ENCODE measurements at places on chromosomes 7 and 10.
A peak's percentile ranks its signal among the peaks of the same experiment; 100 is the strongest.

DNA sequence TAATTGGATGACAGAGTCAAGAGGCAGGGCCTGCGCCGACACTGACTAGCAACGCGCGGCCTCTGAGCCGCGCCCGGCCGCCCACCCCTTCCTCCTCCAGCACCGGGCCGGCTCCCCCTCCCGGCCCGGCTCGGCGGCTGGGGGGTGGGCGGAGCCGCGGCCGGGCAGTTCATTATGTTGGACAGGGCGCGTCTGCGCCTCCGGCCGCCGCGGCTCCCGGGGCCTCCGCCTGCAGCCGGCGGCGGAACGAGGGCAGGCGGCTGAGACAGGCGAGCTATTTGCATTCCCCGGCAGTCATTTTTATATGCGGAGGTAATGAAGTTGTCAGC is 106.7 kb downstream of the SNX10 start:
- peak; percentile 80 for DNase-seq

DNA sequence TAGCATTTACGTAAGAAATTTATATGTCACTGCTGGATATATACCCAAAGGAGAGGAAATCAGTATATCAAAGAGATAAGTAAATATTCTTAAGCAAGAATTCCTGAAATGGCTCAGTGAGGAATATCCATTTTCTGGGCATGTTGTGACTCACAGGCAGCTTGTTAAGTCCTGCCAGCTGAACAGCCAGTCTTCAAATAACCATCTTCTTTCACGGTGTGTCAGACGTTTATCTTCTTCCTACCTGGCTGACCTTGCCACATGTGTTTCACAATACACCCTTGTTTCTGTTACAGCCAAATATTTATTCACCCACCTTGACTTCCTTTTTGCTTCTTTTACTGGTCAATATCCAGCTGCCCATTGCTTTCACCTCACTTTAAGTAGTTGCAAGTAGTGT is 648.1 kb downstream of the ANKRD7 start:
- no peak for DNase-seq

DNA sequence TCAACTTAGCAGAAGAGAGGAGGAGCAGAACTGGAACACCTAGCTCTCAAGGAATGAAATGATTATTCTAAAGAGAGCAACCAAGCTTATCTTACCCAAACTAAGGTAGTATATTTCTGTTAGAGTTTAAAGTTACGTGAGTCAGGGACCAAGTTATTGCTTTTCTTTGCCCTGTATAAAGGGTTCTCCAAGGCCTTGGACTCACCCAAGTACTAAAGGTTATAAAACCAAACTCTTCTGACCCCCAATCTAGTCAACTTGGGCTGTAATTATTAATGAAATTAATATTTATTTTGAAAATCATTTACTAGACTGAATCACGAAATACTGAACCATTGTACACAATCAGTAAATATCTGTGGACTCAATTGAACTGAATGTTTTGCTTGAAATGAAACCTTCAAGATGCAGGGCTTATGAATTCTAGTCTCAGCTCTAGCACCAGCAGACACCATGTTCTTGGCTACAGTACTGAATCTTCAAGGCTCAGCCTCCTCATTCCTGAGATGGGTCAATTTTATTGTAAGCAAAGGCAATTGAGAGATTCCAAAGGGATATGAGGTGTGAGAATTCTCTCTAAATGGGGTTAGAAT is 1.8 kb upstream of the CYP2C19 start:
- DNase-seq, result no peak

- DNase-seq, result no peak
Measured at GRCh38 chr7:31478721-31479120, 35.2 kb upstream of the ITPRID1 start.

DNA sequence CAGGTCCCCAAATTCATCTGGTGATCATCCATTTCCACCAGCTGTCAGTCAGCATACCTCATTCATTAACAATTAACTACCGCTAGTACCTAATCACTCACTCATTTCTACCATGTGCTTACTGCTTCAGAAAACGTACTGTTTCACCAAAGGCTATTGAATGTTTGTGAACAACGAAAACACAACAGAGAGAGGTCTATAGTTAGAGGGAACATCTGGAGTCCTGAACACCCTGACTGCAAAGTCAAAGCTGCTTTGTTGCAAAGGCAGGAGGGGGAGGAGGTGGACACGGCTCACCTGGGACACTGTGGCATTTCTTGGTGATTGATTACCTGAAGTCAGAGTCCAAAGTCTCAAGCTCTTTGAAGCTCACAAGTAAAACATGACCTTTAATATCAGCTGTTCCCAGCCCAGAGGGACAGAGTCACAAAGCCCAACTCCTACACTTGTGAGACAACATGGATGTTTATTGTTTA is 342.3 kb upstream of the ADARB2 start:
- no peak for DNase-seq

GRCh38 chr7:117190746-117191435 is 132.0 kb downstream of the WNT2 start:
- DNase-seq, result no peak

DNA sequence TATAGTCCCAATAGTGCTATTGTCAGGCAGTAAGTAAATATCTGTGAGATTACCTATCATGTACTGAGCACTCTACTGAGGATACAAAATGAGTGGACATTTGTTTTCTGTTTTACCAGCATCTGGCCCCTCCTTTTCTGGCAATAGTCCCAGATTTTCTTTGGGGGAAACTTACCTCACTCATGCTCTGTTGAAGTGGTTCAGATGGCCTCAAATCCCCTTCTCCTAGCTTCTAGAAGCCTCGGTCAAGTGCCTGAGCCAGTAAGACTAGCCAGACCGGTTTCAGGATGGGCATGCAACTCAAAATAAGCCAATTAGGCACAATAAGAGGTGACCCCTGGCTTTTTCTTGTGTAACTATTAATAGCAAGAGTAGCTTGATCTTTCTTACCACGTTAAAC is 19.7 kb downstream of the TRDMT1 start:
- no peak for DNase-seq

DNA sequence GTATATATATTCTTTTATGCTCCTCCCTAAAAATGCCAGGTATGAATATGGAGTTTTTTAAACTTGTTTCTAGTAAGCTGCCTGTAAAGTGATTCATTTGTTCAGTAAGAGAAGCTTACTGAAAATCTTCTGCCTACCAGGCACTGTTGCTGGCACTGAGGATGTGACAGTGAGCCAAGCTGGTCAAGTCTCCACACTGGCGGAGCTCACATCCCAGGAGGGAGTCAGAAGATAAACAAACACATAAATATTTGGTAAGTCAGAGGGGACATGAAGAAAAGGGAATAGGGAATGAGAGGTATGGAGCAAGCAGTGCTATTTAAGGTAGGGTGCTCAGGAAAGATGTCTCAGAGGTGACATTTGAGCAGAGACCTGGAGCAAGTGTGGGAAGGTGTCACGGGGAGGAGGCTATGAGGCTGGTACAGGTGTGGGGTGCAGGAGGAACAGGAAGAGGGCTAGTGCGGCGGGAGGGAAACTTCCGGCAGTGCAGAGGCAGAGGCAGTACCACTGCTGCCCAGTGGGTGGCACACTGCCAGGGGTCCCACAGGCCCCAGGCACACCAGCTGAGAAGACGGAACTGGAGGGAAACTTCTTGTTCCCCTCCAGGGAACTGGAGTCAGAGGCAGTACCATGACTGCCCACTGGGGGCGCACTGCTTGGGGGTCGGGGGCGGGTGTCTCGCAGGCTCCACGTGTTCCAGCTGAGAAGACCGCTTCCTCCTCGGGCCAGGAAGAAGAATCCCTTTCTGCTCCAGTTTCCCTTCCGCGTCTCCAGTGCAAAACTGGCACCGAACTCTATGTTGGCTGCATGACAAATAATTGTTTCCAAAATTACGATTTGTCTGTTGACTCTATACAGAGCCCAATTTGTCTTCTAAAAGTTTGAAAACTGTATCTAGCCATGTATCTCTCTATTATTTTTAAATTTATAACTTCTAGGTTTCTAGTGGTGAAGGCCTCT is 161.0 kb downstream of the TEX36 start:
- no peak for DNase-seq

DNA sequence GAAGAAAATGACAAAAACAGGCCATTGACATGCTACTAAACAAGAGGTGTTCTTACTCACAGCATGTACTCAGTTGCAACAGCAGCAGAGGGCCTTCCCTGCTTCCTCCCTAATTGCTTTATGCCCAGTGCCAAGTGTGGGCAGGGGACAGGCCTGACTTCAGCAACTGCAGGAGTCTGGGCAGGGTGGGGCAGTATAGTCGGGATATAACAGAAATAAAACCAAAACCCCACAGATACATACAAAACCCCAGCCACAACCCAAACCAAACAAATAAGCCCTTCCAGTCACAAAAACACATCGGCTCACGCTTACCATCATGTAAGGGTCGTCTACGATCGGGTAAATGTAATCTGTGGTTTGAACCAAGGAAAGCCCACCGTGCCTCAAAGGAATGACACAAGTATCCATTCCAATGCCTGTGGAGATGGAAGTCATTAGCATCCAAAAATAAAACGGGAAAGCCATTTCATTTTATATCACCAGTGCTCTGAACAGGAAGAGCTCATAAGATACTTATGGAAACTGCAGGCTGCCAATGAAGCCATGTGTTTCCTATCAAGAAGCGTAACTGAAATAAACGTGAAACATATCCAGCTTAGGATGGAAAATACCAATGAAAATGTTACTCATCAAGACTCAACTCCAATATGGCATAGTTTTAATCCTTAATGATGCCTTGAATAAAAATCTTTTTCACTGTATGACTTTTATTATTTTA is 9.5 kb downstream of the SEPHS1 start:
- DNase-seq, result peak; percentile 37

GRCh38 chr7:120709972-120710320 is 148.0 kb downstream of the TSPAN12 start:
- no peak for DNase-seq

- no peak for DNase-seq
Measured at GRCh38 chr7:15508258-15508657, 53.6 kb downstream of the AGMO start.

DNA sequence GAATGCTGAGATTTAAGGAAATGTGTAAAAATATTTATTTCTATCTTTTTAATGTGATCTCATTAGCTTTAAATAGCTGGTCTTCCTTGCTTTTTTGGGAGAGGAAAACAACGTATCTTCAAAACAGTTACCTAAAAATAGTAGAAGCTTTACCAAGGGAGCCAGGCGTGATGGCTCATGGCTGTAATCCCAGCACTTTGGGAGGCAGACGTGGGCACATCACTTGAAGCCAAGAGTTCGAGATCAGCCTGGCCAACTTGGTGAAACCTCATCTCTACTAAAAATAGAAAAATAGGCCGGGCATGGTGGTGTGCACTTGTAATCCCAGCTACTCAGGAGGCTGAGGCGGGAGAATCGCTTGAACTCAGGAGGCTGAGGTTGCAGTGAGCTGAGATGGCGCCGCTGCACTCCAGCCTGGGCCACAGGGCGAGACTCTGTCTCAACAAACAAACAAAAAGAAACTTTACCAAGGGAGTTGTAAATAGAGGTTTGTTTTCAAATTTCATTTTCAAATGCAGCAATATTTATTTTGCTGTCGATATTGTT is 48.4 kb upstream of the ITGB1 start:
- DNase-seq, result no peak

DNA sequence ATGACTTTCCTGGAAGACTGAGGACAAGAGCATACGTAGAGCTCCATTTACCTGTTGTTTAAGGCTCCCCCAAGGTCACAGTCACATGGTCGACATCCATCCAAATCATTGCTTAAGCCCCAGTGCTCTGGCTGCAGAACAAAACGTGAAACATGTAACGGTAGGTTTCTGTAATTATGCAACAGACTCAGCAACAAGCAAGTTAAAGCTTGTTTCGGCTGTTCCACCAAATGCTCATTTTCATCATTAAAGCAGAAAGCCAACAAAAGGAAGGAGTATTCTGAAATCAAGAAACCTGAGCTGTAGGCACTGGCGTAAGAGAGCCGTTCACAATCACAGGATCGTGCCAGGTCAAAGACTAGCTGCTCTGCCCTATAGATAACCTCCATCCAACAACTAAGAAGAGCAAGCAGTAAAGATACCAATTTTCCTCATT is 30.0 kb downstream of the LAMB1 start:
- DNase-seq, result no peak

DNA sequence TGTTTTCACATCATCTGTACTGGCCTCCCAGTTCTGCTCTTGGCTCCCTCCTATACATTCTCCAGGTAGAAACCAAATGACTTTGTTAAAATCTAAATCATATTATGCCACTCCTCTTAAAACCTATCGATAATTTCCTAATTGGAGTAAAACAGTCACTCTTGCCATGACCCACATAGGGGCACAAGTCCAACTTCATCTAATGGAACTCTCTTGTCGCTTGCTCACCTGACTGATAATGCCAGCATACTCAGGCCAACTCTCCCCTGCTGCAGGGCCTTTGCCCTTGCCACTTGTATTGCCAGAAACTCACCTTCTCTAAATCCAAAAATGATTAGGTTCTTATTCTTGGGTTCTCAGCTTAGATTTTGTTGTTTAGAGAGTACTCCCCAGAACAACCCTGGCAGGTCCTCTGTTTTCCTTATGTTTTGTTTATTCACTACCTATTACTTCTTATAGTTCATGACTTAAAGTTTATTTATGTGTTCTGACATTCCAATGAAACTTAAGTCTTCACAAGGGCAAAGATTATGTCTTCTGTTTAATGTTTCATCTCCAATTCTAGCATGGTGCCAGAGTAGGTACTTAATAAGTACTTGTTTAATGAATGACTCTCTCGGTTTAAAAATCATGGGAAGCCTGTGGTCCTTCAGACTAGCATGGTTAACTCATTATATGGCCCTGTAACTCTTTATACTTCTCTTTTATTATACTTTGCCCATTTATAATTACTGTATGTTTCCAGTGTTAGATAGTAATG is 345.9 kb upstream of the SMIM30 start:
- no peak for DNase-seq

DNA sequence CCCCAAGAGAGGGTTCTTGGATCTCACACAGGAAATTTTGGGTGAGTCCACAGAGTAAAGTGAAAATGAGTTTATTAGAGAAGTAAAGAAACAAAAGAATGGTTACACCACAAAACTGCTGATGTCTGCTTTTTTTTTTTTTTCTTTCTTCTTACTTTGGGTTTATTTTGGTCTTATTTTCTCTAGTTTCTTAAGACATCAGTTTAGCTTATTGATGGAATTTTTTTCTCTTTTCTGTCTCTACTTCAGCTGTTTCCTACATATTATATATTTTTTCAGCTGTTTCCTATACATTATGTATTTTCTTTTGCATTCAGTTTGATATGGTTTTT is 166.4 kb downstream of the CCSER2 start:
- no peak for DNase-seq

DNA sequence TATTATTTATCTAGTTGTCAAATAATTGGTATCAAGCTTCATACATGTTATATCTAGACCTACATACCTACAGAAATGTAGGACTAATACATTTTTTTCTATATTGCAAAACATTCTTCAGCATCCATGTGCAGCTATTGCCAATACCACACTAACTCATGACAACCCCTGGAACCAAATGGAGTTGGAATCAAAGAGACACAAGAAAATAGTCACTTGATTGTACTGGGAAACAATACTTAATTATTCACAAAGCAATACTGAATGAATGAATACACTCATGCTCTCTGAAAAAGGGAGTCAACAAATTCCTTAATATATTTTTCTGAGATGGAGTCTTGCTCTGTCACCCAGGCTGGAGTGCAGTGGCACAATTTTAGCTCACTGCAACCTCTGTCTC is 10.4 kb upstream of the CFAP43 start:
- DNase-seq, result no peak

- no peak for DNase-seq
Measured at GRCh38 chr7:130444234-130444633, 3.4 kb upstream of the CEP41 start.

GRCh38 chr7:145152589-145152988 is 316.7 kb upstream of the TPK1 start:
- no peak for DNase-seq

- no peak for DNase-seq
Measured at GRCh38 chr10:85602713-85603112, 763.9 kb downstream of the GRID1 start.

Measured in mucosa of descending colon (tissue), 3 donors.